ENCODE measurements at places on chromosomes 4 and X.

GRCh38 chrX:23938690-23939089 lies 30.9 kb downstream of the CXorf58 start:
- peak; percentile 23 for DNase-seq

GRCh38 chr4:87622303-87622702 lies 14.0 kb downstream of the DSPP start:
- no peak for DNase-seq

- no peak for DNase-seq
These were observed 52.8 kb downstream of the SPRY1 start for GRCh38 chr4:123449362-123449761.

DNA sequence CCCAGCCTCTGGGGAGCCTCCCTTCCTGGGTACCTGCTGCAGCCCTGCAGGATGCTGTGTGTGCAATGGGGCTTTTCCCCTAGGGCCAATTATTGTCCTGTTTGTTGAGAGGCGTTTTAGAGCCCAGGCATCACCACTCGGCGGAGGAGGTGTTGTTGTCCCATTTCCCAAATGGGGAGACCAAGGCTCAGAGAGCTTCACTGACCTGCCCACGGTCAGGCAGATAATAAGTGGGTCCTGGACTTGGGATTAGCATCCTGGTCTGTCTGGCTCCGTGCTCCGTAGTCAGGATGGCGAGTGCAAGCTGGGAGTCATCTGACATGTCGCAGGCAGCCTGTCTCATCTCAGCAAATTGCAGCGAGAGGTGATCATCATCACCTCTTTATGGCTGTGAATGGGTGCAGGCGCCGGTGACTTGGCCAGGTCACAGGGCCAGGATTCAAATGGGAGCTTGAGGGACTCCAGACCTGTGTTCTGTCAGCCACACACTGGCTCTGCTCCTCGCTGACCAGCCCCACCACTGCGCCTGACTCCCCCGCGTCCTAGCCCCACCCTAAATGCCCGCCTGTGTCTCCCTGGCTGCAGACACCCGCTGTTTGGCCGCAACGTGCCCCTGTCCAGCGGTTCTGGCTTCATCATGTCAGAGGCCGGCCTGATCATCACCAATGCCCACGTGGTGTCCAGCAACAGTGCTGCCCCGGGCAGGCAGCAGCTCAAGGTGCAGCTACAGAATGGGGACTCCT lies 16.6 kb downstream of the HTRA3 start:
- no peak for DNase-seq

DNA sequence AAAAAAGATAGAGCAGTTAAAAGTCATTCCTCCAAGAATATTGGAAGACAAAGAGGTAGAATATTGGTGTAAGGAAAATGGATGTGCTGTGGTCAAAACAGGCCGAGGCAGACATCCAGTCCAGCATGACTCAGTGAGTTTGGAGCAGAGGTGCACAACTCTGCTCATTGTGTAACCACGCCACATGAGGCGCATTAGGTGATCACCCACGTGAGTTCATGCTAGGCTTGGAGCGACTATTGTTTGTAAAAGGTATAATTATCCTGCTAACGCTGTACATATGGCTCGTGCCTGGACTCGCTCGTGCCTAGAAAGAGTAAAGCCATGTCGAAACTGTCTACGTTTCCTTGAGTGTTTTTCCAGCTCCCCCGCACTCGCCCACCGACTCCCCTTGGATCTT lies 23.9 kb downstream of the C4orf54 start:
- DNase-seq, result no peak

DNA sequence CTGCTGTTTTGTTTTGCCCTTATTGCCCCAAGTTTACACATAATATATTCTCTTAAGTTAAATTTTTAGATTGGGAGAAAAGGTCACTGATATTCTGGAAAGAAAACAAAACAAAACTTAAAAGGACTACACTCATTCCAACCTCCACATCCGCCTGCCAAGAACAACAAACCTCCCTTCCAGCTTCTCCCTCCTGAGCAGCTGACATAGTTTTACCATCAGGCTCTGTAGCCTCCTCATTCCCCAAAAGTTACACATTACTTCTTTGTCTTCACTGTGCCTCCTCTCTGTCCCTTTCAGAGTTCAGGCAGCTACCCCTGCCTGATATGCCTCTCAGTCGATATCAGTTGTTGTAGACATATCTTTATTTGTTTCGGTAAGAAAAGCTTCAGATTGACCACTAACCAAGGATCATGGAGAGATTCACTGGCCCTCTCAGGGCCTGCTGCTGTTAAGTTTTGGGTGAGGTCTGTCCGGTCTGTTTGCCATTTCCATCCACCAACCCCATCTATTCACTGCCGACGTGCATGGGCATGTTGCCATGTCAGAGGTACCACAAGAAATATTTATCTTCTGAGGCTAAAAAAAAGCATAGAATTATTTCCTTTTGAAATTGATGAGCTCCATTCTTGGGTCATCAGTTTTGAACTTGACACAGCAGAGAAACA lies 164.1 kb downstream of the GASK1B start:
- DNase-seq, result peak; percentile 45

DNA sequence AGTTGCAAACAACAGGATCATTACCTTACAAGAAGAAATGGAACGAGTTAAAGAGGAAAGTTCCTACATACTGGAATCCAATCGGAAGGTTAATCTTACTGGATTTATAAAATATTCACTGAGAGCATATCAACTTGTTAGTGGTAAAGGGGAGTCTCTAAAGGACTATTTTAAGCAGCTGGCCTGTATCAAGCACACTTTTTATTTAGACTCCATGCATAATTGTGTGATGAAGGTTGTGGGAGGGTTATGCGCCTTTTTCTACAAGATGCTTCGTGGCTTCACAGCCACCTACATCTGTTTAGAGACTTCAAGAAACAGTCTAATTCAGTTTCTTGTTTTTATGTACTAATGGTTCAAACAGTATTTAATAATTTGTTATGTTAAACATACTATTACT lies 56.6 kb downstream of the GRSF1 start:
- DNase-seq, result no peak

- no peak for DNase-seq
These were observed 50.8 kb upstream of the BOD1L1 start for GRCh38 chr4:13678186-13678924.

DNA sequence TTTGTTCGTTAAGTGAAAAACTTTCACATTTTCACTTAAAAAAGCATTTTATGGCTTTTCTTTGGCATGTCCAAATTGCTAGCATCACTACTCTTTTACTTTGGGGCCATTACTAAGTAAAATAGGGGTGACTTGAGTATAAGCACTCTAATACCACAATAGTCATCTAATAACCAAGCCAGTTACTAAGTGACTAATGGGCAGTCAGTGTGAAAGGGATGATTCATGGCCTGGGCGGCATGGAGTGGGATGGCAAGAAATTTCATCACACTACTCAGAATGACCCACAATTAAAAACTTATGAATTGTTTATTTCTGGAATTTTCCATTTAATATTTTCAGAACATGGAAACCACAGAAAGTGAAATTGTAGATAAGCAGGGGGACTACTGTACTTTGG lies 60.9 kb downstream of the BMP15 start:
- DNase-seq, result peak; percentile 58

DNA sequence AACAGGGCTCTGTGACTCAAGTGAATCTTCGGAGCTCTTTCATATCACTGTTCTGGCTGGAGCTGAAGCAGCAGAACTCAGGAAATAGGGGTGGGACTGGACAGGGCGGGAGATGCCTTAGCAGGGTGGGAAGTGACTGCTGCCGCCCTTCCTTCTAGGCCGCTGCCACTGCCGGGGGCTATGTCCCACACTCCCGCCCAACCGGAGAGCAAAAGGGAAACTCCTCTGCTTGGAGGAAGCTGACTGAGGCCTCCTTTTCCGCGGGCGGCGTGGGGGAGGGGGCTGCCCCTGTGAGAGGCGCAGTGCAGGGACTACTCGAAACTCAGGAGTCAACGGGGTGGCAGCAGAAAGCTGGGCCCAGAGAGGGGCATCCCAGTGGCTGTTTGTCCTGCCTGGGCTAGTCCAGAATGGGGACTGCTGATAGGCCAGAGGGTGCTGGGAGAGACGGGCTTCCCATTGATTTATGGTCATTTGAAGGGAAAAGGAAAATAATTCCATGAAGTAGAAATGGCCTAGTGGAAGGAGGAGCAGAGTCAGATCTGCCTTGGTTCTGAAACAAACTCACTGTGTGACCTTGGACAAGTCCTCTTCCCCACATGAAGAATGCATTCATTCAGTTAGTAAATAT lies 36.9 kb downstream of the STARD8 start:
- no peak for DNase-seq

GRCh38 chr4:127145006-127145540 lies 487.7 kb upstream of the INTU start:
- DNase-seq, result no peak

DNA sequence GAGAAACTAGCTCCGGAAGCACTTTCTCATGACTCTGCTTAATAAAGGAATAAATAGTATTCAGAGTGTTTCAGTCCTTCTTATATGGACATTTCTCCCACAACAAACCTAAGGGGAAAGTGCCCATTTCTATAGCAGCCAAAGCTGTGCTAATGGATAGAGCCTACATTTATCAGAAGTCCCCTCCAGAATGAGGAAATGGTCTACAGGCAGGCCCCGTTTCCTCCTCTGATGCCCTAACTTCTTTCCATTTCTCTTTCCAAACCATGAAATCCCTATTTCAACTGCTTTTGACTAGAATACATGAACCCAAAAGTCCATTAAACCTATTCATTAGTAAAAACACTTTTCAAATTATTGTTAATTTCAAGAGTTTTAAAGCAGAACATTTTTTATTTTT lies 4.5 kb downstream of the ACSL1 start:
- DNase-seq, result no peak

DNA sequence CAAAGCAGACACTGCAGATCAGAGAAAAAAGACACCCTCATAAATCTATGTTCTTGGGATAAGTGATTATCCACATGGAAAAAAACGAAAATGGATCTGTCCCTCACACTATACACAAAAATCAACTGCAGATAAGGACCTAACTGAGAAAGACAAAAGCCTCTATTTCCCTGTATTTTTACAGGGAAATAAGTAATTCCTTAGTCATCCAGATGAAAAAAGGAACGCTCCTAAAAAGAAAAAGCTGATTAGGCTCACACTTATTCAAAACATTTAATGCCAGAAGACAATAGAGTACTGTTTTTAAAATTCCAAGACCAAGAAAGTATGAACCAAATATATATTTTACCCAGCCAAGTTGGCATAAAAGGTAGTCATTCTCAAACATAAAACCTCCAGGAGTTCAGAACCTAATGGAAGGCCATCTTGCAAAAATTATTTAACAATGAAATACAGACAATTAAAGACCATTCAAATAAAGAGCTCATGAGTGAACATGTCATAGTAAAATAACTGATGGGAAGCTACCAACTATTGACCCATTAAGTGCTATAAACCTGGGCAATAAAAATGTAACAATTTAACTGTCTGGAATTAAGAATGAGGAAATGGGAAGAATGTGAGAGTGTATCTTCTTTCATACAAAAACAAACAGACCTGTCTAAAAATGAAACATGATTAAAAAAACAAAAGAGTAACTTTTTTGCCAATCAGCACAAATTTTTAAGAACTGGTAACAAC lies 20.4 kb downstream of the PAPSS1 start:
- no peak for DNase-seq

GRCh38 chr4:52982946-52983340 lies 120.8 kb downstream of the RASL11B start:
- no peak for DNase-seq

GRCh38 chr4:23707652-23708026 lies 182.2 kb downstream of the PPARGC1A start:
- no peak for DNase-seq

DNA sequence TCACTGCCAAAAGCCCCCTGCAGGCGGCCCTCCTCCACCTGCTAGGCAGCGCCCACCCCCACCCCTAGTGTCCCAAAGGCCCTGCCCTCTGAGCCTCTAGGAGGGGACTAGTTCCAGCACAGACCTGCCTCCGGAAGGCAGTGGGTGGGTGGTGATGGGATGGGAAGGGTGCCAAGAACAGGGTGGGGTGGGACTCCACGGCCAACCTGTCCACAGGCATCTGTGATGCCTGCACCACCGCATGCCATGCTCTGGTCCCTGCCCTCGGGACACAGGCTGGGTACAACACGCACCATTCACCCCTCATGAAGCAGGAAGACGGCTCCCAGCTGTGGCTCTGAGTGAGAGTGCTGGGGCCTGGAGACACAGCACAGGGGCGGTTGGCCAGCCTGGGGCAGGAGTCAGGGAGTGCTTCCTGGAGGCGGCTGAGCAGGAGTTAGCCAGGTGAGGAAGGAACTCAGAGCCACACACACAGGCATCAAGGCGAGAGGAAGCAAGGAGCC lies 243.1 kb upstream of the PSAPL1 start:
- no peak for DNase-seq

GRCh38 chr4:111510535-111510934 lies 634.7 kb upstream of the FAM241A start:
- peak; percentile 73 for DNase-seq

GRCh38 chr4:92235731-92236130 lies 68.0 kb upstream of the GRID2 start:
- DNase-seq, result peak; percentile 12

DNA sequence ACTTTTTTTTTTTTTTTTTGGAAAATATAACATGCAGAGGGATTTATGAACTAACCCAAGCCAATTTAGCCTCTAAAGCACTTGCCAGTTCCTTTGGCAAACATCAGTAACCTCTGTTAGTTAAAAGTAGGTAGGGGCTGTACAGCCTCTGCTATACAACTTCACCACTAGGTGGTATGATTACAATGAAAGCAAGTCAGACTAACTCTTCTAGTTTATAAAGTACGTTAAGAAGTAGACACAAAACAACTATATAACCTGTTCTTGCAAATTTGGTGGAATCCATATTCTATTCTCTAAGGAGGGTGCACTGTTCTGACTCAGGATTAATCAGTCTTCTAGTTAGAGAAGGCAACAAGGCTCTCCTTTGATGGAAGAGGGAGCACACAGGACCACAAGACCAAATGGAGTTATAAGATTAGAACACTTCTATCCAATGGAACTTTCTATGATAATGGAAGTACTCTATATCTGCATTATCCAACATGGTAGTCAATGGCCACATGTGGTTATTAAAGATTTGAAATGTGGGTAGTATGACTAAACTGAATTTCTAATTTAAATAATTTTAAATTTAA lies 12.8 kb downstream of the AIMP1 start:
- peak; percentile 55 for DNase-seq

DNA sequence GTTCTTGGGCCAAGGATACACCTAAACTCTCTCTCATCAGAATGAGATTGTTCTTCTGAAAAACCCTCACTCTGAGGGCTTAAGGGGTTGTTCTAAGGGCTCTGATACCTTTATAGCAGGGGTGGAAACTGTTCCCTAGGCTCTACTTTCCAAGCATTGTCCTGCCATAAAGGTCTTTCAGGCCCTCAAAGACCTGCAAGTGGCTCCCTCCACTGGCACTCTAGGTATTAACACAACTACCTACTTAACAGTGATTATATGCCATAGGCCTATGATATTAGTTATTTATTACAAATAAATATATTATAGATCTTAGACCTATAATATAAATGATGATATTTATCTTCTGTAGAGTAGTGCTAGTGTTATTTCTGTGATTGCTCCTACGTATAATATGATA lies 473.7 kb upstream of the RPS6KA3 start:
- DNase-seq, result no peak

- no peak for DNase-seq
These were observed 62.1 kb downstream of the RHOXF2B start for GRCh38 chrX:120015145-120016067.

All from fibroblast of skin of scalp (primary cell).